ENCODE measurements at places on chromosomes 2 and 18.

DNA sequence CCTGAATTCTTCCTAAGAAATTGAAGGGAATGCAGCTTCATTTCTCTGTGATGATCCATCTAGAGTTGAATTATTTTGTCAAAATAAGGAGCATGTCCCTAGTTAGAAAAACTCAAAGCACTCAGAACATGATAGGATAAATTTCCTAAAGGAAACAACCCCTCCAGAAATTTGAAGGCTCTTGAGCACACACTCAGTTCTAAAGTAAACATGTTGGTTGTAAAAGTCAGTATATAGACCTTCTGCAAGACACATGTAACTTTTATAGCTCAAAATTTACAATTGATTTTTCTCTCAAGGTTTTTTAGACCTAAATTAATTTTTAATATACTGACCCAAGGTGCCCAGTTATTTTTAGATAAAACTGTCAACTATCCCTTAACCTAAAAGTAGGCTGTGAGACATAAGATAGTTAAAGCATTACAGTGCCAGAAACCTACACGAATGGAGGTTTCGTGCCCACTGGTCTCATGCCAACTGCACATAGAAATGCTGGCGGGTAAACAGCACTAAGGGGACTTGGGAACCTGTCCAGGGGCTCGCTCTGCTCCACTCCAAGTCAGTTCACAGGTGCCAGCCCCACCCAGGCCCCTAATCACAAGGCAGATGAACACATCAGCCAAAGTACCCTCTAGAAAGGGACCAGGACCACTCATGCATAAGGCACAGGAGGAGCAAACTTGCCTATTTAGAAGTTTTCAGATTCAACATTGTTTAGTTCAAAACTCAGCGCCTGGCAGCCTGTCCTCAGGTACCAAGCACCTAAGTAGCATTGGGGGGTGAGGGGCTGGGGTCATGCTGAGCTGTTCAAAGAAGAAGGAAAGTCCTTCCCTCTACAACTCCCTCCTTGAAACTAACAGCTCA, 106.5 kb downstream of the SMC6 start:
- no peak for DNase-seq

- no peak for DNase-seq
Observed at GRCh38 chr18:27719680-27720079, 457.2 kb downstream of the CDH2 start.

DNA sequence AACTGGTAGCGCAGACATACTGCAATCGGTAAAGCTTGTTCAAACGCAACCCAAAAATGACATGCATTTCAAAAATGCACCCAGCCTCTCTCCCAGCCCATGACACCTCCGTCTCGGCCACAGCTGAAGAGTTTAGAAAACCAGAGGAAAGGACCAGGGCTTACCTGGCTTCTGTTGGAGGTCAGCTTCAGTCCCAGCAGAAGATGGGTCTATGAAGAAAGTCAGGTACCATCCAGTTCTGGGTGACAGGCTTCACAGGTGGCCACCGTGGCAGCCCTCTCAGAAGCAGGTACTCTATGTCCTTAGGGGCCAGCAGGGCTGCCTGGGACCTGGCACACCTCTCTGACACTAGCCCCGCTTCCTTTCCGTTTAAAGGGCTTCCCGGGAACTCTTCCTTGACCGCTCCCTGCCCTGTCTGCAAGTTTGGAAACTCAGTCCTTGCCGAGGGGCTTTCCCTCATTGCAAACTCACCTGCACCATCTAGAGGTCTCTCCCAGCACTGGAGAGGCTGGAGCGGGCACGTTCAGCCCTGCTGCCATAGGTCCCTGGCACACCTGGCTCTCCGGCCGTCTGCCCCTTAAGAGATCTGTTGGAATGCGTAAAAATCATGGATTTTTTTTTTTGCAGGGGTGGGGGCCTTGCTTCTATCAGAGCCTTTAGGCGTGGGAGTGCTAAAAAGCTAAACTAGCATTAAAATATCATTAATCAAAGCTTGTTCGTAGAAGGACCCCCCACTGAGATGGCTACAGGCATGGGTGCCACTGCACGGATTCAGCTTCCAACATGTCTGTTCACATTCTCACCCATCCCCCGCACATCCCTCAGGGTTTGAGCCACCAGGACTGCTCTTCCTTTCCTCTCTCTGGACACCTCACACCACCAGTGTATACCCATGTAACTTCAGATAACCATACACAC, at the start of gene EDAR:
Gene EDAR, minus strand, starts transcription at position 425 of the 918 bp plus-strand sequence. CDS start 58,206 bp downstream, outside the sequence.
- no peak for DNase-seq

DNA sequence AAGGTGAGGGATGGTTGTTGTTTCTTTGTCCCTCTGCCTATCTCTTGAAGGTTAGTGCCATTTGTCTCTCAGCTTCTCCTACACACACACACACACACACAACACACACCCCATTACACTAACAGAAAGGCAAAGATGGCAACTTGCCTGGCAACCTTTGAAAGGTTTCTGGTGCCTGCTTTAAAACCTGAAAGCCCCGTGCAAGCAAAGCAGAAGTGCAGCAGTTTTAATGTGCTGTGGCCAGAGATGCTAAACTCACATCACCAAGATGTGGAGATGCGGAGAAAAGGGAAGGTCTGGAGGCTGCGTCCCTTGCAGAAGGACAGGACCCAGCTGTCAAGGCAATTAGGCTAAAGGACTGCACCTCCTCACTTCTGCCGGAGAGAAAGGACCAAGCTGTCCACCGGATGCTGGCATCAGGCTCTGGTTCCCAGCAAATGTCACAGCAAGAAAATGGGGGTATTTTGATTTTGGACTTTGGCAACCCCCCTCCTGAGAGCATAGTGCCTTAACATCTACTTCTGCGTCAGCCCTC, 196.4 kb downstream of the ARL4C start:
- DNase-seq = no peak

DNA sequence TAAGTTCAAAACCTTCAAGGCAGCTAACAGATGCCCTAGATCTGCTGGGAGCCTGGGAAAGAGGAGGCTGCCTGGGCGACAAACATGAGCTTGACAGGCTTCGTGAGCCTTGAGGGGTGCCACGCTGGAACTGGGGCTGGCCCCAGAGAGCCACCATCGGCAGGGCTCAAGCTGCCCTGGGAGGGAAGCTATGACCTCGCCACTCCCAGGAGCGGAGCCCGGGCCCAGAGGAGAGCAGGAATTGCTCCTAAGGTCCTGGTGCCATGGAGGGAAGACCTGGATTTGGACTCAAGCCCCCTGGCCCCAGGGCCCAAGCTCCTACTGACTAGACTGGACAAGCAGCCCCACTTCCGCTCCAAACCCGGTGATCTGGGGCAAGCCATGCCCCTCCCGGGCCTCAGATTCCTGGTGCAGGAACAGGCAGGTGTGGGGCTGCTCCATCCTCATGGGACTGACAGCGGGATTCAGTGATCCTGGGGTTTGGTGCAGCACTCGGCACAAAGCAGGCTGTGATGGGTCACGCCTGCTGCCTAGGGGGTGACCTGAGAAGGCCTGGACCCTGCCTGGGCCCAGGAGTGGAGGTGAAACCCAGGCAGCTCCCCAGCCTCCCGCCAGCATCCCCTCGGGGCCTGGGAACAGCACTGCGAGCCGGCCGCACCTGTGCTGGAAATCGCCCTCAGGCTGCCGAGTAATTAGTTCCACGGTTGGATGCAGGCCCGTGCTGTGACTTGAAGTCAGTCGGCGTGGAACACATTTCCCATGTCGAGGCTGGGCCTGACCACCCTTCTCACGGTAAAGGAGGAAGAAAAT, 246.9 kb downstream of the NDUFA10 start:
- DNase-seq = no peak

GRCh38 chr2:201500534-201500933, 49.0 kb downstream of the STRADB start:
- no peak for DNase-seq

DNA sequence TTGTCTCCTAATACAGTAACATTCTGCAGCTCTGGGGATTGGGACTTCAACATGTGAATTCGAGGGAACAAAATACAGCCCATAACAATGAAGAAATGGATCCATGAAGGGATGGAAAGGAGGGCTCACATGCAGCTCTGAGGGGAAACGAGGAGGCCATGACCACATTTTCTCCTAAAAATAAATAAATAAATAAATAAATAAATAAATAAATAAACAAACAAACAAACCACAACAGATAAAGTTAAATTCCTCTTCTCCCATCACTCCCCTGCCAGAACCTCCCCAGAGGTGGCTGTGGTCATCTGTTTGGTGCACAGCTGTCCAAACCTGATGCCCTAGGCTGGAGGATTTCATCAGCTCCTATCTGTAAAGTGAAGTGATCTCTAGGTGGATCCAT, 42.7 kb downstream of the MAL start:
- no peak for DNase-seq

DNA sequence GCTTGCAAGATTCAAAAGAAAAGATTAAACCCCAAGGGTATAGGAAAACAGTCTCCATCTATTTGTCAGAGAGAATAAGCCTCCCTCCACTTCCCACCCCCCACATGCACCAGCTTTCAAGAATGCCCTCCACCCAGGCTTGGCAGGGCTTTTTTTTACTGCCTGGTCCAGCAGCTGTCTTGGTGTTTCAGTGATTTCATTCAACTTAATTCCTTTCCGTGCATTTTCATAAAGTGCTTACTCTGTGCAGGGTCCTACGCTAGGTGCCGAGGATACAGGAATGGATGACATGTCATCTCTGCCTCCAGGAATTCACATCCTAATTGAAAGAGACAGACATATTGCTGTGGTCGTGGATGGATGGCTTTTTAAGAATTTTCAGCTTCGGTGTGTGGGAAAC, 117.9 kb downstream of the LRATD1 start:
- no peak for DNase-seq

DNA sequence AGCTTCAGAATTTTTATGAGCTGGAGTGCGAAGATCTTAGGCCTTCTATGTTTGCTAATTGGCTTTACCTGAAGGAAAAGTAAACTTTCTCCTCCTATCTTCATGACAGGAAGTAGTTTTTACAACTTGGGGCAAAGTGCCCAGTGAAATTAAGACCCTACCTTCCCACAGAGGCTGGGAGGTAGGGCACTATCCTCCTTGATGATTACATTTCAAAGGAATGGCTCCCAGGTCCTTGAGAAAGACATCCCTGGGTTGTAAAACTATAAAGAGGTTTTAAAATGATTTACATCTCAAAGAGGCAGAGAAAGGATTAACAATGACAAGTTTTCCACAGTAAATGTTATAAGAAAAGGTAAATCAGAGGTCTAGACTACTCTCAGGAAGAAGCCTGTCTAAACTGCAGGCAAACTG, 155.8 kb downstream of the CDH7 start:
- no peak for DNase-seq

DNA sequence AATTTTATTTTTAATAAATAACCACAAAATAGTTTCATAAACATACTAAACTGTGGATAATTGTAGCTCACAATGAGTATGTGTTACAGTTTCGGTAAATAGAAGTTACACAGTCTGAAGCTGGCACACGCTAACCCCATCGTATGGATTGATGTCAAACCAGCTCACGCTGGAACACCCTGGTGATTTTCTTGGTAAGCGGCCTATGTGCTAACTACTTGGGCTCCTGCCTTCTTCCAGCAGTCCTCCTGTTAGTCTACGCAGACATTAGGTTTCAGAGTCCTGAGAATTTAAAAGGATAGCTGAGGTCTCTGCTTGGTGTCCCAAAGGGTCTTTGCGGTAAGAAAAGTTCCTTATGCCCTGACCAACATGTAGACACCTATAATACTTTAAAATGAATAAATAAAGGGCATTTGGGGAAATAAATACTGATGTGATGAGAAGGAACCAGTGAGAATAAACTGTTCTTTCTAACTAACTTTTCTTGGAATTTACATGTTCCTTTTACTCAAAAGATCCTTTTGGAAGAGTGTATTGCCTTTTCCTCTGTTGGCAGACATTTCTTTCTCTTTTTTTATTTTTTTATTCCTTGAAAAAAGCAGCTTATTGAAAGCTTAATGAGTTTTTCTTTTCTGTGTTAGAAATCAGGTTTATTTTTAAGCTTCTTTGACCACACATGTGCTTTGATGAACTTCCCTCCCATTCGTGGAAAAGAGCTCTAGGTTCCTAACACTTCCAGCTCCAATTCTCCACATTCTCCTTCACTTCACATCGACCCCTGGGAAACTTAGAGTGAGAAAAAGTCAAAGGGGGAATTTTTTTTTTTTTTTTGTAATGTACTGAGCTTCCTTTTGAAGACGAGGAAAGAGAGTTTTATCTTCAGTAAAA, 322.2 kb downstream of the IRS1 start:
- no peak for DNase-seq

DNA sequence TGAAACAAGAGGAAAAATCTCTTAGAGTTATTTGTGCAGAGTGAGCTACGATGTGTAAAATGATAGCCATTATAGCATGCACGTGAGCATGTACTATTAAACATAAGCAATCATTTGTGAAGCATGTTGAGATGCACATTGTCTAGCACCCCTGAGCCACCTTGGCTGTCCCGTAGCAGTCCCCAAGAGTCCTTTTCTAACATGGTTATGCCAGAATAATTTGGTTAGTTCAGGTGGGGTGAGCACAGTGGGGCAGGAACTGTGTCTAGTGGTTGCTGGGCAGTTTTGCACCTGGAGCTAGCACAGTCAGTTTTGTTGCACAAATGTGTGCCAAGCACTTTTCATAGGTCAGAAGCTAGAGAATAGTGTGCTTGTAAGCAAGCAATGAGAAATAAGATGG, 809.8 kb downstream of the RNF144A start:
- DNase-seq = no peak

DNA sequence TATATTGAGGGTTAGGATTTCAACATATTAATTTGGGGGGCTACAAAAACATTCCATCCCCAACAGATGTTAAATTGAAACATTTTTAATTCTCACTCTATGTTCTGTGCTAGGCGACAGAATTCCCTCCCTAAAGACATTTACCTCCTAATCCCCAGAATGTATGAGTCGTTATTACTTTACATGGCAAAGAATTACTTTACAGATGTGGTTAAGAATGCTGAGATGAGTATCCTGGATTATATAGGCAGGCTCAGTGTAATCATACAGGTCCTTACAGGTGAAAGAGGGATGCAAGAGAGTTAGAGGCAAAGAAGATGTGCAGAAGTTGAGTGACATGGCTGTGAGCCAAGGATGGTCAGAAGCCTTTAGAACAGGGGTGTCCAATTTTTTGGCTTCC, 974.1 kb upstream of the ACVR2A start:
- DNase-seq = no peak

DNA sequence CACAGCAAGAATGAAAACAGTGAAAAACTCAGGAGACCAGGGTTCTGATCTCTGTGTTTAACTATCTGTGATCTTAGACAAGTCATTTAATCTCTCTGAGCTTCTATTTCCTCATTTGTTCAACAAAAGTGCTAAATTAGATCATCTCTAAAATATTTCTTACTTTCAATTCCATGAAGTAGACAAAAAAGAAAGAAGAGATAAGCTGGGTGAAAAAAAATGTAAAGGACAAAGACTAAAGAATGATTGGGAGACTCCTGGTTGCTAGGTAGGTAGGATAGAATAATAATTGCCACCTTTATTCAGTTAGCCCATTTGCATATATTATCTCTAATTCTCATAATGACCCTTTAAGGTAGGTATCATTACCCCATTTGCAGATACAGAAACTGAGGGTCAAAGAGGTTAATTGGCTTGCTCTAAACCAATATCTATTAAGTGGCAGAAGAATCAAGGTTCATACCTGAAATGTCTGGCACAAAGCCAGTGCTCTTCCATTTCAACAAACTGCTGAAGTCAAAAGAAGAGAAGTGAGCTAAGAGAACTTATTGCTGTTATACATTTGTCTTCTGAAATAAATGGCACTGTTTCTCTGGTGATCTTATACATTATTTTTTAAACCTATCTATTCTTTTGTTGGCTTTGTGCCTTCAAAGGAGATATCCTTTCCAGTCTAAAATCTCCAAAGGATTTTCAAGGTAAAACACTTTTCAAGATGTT, 141.7 kb downstream of the OTX1 start:
- DNase-seq = no peak

- no peak for DNase-seq
Observed at GRCh38 chr2:218260742-218261422, at the start of gene GPBAR1. GPBAR1 (plus strand) TSS chr2:218261015; CDS start chr2:218262725, 1,710 bp downstream.

GRCh38 chr18:56945171-56946083, 201.5 kb upstream of the BOD1L2 start:
- DNase-seq = no peak

Data from stimulated activated CD8-positive, alpha-beta memory T cell treated with anti-CD3 and anti-CD28 coated beads, Interleukin-7, amount 100 ng/mL, for 48 hours (primary cell).